ENCODE measurements at places on chromosomes 3 and 15.

DNA sequence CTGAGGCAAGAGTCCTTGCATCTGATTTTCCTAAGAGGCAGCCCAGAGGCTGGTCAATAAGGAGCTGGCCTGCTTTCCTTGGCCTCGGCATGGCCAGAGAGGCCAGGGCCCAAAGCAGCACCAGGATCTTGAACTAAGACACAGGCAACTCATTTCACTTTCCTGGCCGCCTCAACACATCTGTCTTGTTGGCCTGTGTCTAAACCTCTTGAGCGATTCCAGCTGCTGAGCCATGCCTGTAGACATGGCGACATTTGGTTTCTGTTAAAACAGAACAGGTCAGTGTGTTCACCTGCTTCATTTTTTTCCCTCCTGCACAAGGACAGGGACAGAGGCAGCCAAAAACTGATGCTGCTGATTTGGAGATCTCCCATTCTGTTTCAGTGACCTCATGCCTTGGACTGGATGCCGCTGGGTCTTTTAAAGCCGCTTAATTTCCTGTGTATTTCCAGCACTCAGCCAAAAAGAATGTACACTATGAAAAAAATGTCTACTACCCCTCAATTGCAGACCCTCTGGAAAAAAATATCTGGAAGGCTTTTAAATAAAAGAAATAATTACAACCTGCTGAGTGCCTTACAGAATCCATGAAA is 266.6 kb upstream of the ICE2 start:
- DNase-seq = no peak

- DNase-seq = no peak
Measured at GRCh38 chr15:75517233-75517632, 61.9 kb downstream of the PTPN9 start.

- DNase-seq = no peak
Measured at GRCh38 chr3:197137751-197138150, 108.1 kb upstream of the MELTF start.

DNA sequence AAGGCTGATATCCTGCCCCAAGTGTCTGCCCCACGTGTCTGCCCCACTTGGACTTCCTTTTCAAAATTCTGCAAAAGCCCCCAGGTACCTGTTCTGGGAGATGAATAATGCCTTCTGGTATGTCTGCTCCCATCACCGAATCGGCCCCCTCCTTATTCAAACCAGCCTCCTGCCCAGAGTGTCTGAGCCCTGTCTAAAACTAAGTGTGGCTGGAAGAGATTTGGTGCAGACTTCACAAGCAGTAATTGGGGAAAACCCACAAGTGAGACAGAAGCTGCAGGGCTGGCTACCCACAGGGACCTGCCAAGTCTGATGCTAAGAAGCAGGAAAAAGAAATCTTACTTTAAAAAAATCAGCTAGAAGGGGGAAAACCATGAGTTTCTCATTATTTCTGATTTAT is 85.1 kb downstream of the DUT start:
- DNase-seq = no peak

GRCh38 chr15:45179221-45179985 is 8.4 kb downstream of the SHF start:
- peak; percentile 54 for DNase-seq

- DNase-seq = no peak
Measured at GRCh38 chr15:41966920-41967465, 5.4 kb downstream of the EHD4 start.

- no peak for DNase-seq
Measured at GRCh38 chr3:160641665-160642309, 35.2 kb upstream of the ARL14 start.

DNA sequence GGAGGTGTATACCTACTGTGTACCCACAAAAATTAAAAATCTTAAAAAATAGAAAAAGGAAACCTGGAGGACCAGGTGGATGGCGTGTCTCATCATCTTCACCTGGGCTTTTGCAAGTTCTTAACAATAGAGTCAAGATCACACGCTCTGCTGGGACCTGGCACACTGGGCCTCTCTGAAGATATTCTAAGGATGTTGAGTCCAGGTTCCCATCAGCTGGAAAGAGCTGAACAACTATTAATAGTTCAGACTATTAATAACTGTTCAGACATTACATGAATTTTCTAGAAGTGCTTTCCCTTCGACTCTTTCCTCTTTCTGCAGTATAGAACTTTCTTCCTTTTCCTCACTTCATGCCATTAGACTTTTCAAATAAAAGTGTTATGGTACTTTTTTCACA is 320.2 kb upstream of the IL12A start:
- DNase-seq = no peak

- no peak for DNase-seq
Measured at GRCh38 chr15:58167095-58167691, 29.0 kb downstream of the AQP9 start.

DNA sequence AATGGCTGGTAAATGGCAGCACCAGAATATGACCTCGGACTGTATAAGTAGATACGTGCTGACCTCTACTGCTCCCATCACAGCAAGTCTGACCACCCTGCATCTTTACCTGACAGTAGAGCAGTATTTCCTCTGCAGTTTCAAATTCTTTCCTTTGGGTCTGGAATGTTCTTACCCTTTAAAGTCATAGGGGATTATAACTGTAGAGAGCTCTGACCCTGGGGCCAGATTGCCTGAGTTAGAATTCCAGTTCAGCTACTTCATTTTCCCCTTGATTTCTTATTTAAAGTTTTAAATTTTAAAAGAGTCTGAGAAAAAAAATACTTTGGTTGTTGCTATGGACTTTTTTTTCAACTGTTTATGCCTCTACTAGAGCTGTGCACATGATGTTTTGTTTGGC is 237.7 kb downstream of the NR1D2 start:
- no peak for DNase-seq

DNA sequence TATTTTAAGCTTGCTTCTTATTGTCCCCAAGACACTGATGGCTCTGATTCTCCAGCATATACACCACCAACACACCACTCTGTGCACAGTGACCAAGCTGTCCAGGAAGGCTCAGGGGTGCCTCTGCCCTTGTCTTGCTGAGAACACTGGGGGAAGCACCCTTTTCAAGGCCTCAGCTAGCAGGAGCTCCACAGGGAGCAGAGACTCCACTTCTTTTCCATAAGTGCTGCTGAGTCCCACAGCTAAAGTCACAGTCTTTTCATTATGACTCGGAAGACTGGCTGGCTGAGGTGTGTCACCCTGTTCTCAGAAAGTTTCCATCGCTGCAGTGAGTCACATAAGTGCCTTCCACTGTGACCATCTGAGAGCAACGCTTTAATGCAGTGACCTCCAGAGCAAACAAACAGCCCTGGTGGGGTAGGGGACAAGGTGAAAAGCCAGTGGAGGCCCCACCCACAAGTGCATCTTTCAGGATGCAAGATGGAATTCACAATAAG is 226.9 kb upstream of the CHRNA7 start:
- no peak for DNase-seq

- DNase-seq = no peak
Measured at GRCh38 chr15:35305946-35306345, 220.9 kb upstream of the NANOGP8 start.

DNA sequence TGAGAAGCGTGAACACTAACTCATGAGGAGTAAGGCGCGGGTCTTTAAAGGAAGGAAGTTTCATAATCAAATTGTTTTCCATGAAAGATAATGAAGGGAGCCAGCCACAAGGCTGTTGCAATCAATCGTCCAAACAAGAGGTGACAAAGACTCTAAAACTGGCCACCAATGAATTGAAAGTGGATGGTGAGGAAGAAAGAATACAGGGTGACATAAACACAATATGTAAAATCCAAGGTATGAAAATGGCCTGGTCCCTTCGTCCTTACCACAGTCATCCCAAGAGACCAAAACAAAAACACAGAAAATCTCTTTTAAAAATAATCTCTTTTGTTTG is 12.0 kb downstream of the CD86 start:
- no peak for DNase-seq

Measured in Caco-2 (cell line).